HuH-7 (cell line): ENCODE measurements at places on chromosomes 2 and 18.

GRCh38 chr2:182330451-182331305 lies 96.2 kb downstream of the PDE1A start:
- no peak for DNase-seq

DNA sequence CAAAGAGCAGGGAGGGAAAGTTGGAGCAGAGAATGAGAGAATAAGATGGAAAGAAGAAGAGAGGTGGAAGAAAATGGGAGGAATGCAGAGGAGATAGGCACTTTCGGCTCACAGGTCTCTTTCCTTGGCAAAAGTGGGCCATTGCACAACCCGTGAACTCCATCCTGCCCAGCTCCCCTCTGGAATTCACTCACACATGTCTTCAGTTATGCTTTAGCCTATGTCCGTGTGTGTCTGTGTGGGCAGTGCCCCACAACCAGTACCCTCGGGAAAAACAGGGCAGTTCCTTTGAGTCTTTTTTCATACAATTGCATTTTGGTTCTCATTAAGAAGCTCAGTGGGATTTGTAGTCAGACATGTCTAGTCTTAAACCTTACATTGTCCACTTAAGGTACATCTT lies 34.5 kb downstream of the DTNA start:
- DNase-seq = no peak

DNA sequence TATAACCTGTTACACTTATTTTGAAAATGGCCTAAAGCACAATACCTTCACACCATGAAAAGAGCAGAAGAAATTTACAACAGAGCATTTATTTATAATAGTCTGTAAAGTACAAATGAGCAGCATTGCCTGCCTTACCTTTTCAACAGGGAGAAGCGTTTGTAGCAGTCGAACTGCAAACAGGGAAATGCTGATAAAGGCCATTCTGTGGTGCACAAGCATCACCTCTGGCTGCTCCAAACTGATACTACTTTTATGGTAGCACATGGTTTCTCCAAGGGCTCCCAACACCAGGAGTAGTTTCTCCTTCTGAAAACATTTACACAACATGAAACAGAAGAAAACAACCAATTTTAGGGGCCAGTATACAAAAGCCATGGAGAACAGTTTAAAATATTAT lies 28.9 kb downstream of the RTTN start:
- no peak for DNase-seq

DNA sequence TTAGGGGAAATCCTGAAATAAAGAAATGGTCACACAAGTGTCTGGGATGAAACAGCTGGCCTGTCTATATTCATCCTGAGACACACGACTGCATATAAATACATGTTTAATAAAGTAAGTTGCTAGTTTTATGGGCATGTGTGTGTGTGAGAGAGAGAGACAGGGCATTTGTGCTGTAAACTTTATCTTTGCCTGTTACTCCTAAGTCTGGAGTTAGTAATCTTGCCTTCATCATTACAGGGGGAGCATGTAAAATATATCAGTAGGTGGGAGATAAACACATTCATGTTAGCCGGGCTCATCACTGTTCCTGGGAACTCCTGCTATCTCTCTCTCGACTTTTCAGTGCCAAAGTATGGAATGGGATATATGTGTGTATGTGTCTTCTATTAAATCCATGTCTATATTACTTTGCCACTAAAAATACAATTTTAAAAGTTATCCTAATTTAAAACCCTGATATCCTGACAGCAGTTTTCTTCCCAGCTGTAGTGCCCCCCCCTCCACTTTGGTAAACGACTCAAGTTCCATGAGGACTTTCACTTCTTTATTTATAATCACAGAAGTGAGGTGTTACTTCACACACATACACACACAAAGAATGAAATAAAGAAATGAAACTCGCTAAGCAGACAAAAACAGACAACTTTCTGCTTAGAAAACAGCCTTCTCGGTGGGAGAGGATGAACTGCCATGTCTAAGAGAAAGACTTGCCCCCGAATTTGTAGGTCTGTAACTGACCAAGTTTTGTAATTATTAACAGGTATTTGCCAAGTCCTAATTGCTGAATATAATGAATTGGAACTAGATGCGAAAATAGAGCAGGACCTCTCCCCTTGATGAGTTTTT lies 947 bp downstream of the ZEB2 start:
- DNase-seq = no peak

DNA sequence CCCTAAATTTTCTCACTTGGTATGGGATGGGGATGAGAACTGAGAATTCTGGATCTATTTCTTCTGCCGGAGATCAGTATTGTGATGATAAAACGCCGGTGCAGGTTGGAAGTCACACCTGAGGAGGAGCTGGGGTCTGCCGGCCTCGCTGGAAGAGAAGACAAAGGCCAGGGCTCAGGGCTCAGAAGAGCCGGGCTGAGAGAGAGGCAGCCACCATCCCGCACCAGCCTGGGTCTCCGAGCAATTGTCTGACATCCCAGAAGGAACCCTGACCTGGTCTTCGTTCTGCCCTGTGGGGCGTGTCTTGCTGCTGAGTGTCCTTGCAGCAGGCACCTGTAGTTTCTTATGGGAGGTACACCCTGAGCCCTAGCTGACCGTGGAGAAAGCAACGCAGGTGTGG lies 31.4 kb upstream of the SALL3 start:
- no peak for DNase-seq

DNA sequence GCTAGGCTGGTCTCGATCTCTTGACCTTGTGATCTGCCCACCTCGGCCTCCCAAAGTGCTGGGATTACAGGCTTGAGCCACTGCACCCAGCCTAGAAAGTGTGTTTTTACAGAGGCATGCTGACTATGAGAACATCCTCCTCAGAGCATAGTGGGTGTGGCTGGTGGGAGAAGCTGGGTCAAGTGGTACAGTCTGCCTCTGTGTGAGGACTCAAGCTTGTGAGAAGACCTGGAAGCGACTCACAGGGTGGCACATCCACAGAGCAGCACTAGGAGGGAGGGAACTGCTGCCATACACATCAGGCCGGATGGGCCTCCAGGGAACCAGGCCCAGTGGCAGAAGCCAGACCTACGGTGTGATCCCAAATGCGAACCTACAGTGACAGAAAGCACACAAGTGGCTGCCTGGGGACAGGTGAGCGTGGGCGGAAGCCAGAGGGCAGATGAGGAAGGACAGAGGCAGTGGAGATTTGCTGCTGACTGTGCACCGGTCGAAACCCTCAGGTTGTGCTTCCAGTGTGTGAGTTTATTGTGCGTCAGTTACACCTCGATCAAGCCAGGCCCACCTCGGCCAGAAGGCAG lies 8.9 kb downstream of the ARHGEF4 start:
- no peak for DNase-seq

GRCh38 chr2:11778923-11779757 lies 32.7 kb downstream of the LPIN1 start:
- peak; percentile 83 for DNase-seq

DNA sequence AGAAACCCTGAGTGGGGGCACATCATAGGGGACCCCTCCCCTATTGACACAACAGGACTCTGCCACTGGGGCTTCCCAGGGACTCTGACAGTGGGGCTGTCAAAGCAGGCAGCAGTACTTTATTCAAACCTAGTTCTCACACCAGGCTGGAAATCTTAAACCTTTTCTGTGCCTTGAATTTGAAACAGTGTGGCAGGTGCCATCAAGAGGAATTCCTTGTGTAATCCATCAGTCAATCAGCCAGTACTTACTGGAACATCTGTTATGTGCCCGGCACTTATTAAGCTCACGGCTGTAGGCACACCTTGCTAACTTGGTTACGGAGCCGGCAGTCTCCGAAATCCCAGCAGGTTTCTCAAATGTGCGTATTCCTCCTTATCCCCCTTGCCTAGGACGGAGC lies 12.0 kb downstream of the GLI2 start:
- DNase-seq = no peak

DNA sequence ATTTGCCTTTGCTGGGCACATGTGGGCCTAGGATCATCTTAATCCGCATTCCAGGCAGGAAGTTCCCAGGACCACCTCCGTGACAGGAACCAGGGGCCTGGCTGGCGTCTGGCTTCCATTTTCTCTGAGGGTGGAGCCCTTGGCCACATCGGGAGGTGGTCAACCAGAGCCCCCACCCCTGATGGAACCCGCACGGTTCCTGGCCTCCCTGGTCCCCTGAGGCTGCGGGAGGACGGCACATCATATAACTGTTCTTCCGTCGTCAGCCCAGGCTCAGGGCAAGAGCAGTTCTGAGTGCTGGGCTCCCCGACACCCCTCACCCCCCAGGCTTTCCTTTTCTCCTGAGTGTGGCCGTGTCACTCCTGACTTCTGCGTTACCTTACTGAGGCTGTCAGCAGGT lies 13.5 kb downstream of the ESPNL start:
- DNase-seq = no peak

DNA sequence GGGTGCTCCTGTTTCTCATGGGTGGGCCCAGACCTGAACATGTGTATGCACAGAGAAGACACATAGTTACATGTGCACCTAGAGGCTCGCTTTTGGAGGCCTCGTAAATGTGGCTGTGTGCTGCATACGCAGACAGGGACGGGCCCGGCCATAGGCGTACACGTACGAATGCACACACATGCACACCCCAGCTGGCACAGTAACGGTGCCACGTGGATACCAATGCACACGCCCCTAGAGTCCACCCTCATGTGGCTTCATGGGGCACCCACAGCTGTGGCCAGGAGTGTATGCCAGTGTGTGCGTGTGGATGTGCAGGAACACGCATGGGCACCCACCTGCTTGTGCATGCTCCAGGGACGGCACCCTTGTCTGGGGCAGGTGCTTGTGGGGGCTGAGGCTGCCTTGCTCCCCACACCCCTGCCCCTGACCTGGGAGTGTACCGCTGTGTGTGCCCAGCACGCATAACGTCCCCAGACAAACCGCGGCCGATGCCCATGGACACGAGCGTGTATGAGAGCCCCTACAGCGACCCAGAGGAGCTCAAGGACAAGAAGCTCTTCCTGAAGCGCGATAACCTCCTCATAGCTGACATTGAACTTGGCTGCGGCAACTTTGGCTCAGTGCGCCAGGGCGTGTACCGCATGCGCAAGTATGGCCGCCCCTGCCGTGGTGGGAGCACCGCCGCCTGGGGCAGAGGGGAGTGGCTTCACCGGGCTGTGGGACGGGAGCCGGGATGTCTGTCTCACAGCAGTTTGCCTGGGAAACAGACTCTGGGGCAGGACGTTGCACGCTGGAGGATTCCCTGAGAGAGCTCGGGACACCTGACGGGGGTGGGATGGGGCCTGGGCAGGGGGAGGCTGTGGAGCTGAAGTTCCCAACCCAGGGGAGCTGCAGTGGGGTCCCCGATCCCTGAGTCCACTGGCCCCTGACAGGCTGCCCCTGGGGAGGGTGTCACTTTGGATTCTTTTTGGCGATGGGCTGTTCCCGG lies 21.0 kb downstream of the ZAP70 start:
- no peak for DNase-seq

GRCh38 chr18:48032876-48033789 lies 102.7 kb upstream of the SMAD2 start:
- DNase-seq = no peak

GRCh38 chr2:100692381-100692780 lies 127.6 kb upstream of the NPAS2 start:
- no peak for DNase-seq

- DNase-seq = no peak
Observed at GRCh38 chr2:126616606-126617069, 39.3 kb upstream of the GYPC start.

DNA sequence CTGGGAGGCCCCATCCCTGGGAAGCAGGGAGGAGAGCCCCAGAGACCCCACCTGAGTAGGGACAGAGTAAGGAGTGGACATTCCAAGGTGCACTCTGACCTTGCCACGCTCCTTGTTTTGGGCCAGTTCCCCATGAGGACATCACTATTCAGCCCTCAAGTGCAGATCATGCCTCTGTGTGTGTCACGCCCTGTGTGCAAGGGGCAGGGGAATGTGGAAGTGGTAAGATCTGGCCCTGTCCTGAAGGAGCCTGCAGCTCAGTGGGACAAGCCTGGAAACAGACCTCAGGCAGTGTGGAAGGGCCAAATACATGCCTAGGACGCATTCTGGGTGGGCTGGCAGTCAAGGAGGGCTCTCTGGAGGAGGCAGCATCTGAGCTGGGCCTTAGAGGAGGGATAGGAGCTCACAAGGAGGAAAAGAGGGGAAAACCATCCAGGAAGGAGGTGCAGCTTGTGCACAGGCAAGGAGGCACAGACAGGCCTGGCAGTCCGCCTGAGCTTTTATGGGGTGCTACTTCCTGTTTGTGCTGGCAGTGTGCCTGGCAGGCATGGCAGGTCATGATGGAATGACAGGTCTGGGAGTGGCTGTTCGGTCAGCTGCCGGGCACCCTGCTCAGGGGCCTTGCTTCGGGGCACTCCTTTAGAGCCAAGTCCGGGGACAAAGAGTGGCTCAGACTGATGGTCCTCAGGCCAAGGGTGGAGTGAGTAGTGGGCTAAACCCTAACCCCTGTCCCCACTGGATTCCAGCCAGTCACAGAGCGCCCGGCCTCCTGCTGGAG lies 3.3 kb downstream of the KLHL30 start:
- no peak for DNase-seq

DNA sequence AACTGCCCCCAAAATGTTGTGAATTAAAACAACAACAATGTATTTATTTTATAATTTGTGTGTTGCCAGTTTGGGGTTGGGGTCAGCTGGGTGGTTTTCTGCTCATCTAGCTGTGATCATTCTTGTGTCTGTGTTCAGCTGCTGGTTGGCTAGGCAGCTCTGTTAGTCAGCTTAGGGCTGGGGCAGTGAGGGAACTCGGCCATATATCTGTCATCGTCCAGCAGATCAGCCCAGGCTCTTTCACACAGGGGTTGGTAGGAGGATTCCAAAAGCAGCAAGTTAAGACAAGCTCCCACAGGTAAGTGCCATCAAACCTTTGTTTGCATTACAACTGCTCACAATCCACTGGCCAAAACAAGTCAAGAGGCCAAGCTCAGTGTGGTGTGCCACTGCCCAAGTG lies 121.5 kb downstream of the LPIN1 start:
- DNase-seq = no peak

DNA sequence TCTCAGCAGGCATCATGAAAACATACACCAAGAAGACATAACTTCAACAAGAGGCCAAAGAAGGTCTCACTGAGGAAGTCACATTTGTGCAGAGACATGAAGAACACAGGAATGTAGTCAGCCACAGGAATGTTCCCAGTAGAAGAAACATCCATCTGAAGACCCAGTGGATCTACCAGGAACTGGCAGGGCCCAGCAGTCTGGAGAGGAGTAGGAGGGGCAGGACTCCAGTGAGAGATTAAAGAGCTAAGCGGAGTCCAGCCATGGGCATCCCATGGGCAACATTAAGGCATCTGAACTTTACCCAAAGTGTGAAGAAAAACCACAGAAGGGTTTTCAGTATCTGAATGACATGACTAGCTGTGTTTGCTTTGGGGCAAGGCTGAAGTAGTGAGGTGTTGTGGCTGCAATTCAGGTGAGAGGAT lies 103.1 kb downstream of the UPP2 start:
- DNase-seq = no peak

- DNase-seq = no peak
Observed at GRCh38 chr2:68789603-68790002, 55.0 kb downstream of the ARHGAP25 start.
